Stimulated activated CD8-positive, alpha-beta memory T cell treated with anti-CD3 and anti-CD28 coated beads, Interleukin-2, amount 100 ng/mL, for 1 hour (primary cell): ENCODE measurements at places on chromosomes 11 and 22.

DNA sequence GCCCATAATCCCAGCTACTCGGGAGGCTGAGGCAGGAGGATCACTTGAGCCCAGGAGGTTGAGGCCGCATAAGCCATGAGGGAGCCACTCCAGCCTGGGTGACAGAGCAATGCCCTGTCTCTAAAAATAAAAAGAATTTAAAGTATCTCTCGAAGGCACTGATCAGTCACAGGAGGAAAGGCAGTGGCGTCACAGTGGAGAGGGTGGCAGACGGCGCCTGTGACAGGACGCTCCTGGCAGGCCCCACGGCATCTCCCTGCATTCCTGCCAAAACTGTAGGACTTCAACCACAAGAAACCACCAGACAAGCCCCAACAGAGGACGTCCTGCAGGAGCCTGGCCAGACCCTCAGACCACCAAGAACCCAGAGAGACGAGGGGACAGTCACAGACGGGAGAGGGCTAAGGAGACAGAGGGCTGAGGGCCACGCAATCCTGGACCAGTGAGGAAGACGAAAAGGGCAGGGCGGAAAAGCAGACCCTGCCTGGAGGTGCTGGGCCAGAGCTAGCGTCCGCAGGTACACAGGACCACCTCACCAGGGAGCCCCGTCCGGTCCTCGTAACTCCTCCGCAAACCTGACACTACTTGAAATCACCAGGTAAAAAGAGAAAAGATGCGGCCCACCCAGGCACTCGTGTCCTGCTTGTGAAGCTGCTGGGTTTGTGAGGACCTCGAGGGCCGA lies 5.9 kb downstream of the RNH1 start:
- no peak for DNase-seq

DNA sequence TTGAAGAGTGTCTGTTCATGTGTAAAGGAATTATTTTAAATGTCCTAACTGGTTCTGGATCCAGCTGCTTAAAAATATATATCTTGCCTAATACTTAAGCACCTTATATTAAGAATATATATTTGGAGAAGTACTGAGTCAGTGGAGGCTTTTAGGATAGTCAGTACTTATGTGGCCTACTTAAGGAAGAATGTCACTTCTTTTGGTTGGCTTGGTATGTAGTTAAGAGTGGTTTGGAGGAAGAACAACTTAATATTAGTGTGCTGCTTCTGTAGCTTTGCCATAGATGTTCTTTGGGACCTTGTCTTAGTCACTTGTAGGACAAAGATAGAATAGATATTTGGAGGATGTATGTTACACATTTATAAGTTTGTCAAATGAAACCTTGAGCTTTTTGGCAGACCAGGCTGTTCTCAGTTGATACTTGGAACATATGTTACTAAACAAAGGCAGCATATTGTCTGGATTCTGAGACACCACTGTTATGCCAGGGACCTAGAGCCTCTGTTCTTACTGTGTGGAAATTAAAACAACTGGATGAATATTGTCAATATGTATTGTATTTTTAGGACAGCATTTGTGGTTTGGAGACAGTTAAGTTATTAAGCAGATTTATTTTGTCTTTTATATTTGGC lies 4.9 kb downstream of the HIPK3 start:
- no peak for DNase-seq

GRCh38 chr11:266676-267439 lies 11.3 kb upstream of the NLRP6 start:
- DNase-seq, result no peak

DNA sequence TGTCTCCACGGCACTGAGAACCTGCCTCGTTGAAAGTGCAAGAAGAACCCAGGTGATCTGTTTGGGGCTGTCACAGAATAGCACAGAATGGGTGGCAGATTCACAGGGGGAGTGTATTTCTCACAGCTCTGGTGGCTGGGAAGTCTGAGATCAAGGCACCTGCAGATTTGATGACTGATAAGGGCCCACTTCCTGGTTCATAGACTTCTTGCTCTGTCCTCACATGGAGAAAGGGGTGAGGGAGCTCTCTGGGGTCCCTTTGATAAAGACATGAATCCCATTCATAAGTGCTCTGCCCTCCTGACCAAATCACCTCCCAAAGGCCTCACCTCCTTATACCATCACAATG lies 198.5 kb upstream of the SORL1-AS1 start:
- no peak for DNase-seq

GRCh38 chr11:112962579-112963367 lies 1.6 kb downstream of the NCAM1 start:
- DNase-seq, result no peak

- no peak for DNase-seq
These were observed 623.8 kb upstream of the CHORDC1 start for GRCh38 chr11:90846628-90847027.

DNA sequence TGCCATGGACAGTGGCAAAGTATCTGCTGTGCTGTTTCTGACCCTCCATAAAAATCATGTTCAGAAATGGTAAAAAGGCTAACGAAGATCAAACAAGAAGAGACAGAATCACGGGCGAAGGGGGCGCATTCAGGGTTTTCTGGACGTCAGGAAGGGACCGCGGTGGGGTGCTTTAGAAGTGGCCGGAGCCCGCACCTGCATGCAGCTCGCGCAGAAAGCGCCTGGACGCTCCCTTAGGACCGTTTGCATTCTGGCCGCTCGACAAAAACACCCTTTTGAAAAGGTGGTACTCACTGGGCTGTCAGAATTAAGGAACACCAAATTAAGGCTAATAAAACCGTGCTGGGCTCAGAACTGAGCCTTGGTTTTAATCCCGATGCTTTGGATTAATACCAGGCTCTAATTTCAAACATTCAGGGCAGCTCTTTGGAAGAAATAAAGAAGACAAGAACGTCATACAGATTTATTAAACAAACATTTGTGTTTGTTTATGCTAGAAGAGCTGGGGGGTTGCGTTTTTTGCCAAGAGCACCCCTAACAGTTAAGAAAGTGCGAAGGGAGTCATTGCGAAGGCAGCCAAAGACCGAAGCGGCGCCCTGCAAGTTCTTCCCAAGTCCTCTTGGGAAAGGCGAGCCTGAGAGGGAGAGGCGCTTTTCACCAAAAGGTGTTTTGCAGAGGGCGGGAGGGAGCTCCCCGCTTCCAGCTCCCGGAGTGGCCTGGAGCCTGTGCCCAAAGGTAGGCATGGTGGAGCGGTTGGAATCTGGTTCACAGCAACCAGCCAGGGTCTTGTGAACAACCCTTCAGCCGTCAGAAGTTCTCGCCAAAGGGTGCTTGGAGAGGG lies 47.7 kb upstream of the DBX1 start:
- no peak for DNase-seq

DNA sequence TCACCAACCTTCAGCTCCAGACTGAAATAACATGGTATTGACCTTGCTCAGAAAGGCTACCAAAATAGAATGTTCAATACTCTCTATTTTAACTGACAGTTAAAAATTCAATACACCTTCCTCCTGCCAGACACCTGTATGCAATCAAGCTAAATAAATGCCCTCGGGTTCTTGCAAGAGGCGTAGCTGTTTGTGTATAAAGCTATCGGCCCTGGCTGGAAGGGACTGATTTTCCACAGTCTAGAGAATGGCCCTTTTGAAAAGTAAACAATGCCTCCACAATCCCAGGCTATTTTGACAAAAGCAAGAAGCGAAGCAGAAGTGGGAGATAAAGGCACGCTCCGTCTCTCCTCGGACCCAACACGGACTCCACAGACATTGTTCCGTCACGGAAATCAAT lies 791.2 kb downstream of the BRD1 start:
- no peak for DNase-seq

DNA sequence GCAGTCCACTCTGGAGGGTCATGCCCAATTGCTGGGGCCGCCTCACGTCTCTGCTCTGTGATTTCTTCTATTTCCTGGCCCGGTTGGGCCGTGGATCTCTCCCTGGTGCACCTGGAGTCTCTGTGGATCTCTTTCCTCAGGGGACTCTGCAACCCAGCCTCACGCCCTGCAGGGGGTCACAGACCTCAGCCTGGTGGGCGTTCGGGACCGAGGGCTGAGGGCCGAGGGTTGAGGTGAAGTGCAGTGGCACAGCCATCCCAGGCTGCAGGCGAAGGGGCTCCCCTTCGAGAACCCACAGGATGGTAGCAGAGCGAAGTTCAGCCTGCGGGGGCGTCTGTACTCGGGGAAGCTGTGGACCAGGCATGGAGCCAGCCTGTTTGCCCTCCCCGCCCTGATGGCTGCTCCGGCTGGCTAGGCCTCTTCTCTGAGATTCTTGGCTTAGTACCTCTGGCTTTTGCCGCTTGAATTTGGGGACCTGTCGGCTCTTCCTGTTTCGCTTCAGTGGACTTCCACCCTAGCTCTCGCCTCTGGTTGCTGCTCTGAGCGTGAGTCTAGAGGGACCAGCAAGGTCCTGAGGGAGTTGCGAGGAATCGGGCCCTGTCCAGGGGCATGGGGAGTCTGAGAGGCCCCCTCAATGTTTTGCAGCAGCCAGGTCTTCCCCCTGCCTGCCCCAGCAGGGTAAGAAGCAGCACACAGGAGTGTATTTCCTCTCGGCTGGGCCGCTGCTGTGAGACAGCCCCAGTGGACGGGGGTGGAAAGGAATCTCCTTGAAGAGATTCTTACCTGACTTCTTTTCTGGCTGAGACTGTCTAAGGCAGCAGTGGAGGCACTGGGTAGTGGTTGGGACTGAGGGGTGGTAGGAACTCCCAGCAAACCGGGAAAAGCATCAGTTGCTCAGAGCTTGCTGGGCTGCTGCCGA lies 140.8 kb downstream of the TBC1D22A start:
- DNase-seq, result no peak

- DNase-seq, result no peak
These were observed 589.5 kb downstream of the OPCML start for GRCh38 chr11:132942611-132943356.

DNA sequence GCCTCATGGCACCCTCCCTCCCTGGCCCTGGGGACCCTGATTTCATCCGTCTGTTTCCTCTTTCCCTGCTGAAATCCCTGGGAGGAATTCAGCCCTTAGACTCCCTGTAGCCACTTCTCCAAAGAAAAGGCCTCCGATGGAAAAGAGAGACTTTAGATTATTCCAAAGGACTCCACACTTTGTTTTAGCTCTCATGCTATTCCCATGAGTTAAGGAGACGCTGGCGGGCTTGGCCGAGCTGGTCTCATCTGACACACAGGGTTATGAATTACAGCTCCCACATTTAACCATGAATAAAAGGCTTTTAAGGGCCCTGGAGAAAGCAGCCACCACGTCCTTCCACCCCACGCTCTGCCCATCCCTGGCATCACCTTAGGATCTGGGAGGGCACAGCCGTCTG lies 57.0 kb downstream of the ANO1 start:
- no peak for DNase-seq

GRCh38 chr11:95661162-95661561 lies 128.4 kb downstream of the FAM76B start:
- DNase-seq, result no peak

DNA sequence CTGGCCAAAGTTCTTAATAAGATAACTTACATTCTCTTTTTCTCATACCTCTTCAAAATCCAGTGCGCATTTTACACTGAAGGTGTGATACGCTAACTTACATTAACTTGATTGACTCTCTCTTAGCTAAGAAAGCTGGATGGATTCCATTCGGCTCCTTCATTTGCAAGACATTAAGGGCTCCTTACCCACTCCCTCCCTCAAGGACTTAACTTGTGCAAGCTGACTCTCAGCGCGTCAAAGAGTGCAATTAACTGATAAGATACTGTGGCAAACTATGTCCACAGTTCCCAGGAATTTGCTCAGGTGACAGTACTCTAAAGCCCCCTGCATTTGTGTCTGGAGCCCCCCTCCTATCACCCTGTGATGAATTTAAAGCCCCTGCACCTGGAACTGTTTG lies 6.4 kb upstream of the RFPL1 start:
- no peak for DNase-seq

DNA sequence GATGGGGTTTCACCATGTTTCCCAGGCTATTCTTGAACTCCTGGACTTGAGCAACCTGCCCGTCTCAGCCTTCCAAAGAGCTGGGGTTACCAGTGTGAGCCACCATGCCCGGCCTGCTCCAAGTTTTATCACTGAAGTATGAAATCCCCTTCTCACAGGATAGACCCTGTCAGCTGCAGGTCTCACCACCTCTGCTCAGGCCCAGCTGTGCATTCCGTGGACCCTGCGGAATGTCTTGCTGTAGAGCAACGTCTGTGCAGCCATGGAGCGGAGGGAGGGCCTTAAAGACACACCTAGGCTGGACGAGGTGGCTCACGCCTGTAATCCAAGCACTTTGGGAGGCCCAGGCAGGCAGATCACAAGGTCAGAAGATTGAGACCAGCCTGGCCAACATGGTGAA lies 625.4 kb downstream of the BRD1 start:
- no peak for DNase-seq

DNA sequence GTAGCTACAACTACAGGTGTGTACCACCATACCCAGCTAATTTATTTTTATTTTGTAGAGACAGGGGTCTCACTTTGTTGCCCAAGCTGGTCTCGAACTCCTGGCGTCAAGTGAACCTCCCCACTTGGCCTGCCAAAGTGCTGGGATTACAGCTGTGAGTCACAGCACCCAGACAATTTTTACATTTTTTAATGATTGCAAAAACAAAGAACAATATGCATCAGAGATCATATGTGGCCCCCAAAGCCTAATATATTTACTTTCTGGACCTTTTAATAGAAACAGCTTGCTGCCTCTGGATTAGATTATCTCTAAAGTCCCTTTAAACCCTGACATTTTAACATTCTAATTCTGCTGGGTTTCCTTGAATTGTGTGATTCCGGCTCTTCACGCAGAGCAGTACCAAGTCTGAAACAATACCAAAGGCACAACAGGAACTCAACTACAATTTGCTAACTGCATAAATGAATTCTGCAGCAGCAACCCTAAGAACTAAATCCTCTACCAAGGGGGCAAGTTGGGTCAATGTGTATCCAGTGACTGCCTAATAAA lies 25.0 kb downstream of the RAB30 start:
- DNase-seq, result no peak

DNA sequence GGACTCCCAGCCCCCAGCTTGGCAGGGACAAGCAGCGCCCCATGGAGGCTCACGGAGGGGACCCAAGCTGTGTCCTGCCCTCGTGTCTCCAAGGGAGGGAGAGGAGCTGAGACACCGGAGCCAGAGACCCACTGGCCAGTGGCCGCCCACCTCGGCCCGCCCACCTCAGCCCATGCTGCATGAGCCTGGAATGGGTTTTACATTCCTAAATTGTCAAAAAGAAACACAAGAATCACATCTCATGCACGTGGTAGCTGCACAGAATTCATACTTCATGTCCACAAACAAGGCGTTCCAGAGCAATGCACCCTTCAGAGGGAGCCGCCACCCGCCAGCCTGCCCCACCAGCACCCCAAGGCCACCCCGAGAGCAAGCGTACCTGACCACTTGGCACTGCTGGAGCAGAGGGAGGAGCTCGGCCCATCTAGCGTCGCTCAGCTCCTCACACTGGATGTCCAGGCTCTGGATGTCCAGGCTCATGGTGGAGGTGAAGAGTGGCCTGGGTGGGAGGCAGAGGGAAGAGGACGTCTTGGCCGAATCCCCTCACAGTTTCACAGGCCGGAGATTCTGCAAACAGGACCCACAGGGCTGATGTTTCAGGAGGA lies 5.3 kb downstream of the RNH1 start:
- no peak for DNase-seq

DNA sequence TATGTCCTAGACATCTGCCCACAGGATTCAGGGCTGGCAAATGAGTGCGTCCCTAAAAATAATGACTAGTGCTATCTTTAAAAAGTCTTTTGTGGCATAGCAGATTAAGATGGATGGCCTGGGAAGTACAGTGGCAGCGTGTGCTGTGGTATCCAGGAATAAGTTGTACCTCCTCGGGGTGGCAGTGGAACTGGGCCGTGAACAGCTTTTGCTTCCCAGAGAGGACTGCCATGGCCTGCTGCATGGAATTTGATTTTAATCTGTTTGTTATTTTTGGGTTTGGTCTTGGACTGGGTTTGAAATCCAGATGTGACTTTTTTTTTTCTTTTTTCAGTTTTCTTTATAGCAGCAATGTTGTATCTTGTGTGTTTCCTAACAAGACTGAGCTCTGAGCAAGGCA lies 71.3 kb upstream of the PARVG start:
- no peak for DNase-seq
